ENCODE measurements at places on chromosomes 6 and 20.

DNA sequence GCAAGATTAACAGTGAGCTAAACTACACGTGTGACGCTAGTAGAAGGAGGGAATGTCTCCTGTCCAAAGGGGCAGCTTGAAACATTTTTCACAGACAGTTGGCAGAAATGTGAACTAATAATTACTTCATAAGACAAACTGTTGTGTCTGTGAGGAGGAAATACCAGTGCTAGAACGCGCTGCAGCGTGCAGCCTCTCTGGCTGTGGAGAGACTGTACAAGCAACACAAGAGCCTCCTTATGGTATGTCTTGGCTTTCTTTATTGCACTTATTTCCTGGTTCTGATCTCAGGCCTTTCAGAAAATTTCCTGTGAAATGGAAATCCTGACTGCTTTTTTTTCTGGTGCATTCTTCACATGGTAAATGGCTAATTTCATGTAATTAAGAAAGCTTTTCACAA, 25.3 kb upstream of the TIAM2 start:
- H3K36me3 ChIP-seq, result peaks cover 12% of the 10 kb centered on the region
- H3K27ac ChIP-seq, result no peak overlapping the region
- H3K27me3 ChIP-seq, result no peaks in the 10 kb centered on the region

GRCh38 chr20:51953731-51954340, 151.5 kb upstream of the SALL4 start:
- peaks cover 6% of the 10 kb centered on the region for H3K36me3 ChIP-seq
- H3K4me3 ChIP-seq, result no peak overlapping the region
- peaks cover 15% of the 10 kb centered on the region for H3K4me1 ChIP-seq
- peak overlapping the region; percentile 95 for H3K27ac ChIP-seq
- no peaks in the 10 kb centered on the region for H3K27me3 ChIP-seq

DNA sequence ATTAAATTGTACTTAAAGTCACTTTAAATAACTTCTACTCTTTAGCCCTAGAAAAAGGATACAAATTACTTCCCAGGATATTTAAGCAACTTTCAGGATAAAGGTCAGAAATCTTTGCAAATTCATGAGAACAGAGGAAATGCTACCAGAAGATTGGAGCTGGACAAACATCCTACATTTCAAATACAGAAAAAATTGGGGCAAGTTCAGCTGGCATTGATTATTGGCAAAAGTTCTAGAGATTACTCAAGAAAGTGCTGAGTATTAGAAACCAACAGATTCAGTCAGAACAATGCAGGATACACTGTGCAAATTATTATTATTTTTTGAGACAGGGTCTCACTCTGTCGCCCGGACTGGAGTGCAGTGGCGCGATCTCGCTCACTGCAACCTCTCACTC, 6.0 kb downstream of the SLC22A23 start:
- H3K4me1 ChIP-seq, result peaks cover 9% of the 10 kb centered on the region
- no peak overlapping the region for H3K4me3 ChIP-seq
- peaks cover 20% of the 10 kb centered on the region for H3K27me3 ChIP-seq
- DNase-seq, result no peak

GRCh38 chr6:122571888-122572287, 38.3 kb upstream of the PKIB start:
- peaks cover 3% of the 10 kb centered on the region for H3K27me3 ChIP-seq
- no peak overlapping the region for H3K27ac ChIP-seq
- H3K4me3 ChIP-seq, result no peak overlapping the region
- H3K4me1 ChIP-seq, result peaks cover 5% of the 10 kb centered on the region
- DNase-seq, result no peak
- H3K36me3 ChIP-seq, result peaks cover 84% of the 10 kb centered on the region

GRCh38 chr6:137146206-137146605, 27.2 kb downstream of the IL22RA2 start:
- no peak overlapping the region for H3K4me3 ChIP-seq
- peaks cover 12% of the 10 kb centered on the region for H3K27me3 ChIP-seq
- H3K27ac ChIP-seq, result no peak overlapping the region
- H3K36me3 ChIP-seq, result no peaks in the 10 kb centered on the region
- DNase-seq, result no peak
- no peaks in the 10 kb centered on the region for H3K4me1 ChIP-seq

DNA sequence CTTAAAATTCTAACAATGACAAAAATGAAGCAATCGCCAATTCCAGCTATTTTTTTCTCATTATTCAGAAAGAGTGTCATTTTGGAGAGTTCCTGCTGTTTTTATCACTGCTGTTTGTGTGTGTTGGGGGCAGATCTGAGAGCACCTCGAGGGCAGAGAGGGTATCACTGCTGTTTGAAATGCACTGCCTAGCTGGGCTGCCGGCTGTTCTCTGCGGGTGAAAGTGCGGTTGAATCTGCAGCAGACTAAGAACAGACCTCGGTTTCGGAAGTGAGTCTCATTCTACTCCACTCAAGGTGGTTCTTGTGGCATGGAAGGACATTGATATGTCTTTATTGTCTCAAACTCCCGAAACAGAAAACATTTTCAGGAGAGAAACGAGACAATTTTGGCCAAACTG, 18.3 kb downstream of the INSM1 start:
- H3K4me1 ChIP-seq, result peaks cover 4% of the 10 kb centered on the region
- no peak for DNase-seq
- H3K27me3 ChIP-seq, result peaks cover 18% of the 10 kb centered on the region
- no peak overlapping the region for H3K27ac ChIP-seq
- H3K4me3 ChIP-seq, result no peak overlapping the region

DNA sequence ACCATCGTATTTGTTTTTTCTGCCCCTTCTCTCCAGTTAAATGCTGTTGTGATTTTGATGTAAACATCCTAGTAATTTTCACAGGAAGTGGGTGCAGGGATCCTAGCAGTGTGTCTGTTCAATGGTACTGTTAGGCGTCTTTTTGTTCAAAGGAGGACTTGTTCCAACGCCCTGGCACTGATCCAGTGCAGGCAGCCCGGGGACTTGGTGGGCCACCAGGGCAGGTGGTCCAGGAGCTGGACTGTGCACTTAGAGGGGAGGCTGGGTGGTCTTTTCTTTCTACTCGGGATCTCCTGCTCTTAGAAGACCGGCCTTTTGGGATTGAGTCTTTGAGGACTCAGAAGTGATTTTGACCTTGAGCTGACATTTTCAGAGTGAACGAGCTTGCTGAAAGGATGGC, 41.1 kb upstream of the NKX2-2 start:
- no peak overlapping the region for H3K4me3 ChIP-seq
- no peaks in the 10 kb centered on the region for H3K36me3 ChIP-seq
- no peak overlapping the region for H3K27ac ChIP-seq
- H3K27me3 ChIP-seq, result peaks cover 39% of the 10 kb centered on the region
- no peaks in the 10 kb centered on the region for H3K4me1 ChIP-seq
- no peak for DNase-seq

DNA sequence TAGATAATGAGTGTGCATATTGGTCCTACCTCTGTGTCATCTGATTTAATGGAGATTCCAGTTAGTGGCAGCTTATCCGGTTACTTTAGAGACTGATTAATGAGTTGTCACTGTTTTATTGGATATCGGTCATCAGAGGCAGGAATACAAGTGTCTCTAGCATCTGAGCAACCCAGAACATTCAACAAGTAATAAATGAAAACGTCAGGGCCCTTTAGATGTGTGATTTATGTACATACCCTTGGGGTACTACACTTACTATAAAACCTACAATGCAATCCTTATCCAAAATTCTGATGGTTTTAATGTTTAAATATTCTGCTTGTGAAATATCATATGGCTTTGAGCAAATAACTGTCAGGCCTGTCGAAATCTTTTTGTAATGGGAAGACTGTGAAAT, 1117.9 kb upstream of the FLRT3 start:
- H3K27ac ChIP-seq, result no peak overlapping the region
- H3K4me1 ChIP-seq, result peaks cover 34% of the 10 kb centered on the region
- H3K36me3 ChIP-seq, result no peaks in the 10 kb centered on the region
- no peak for DNase-seq

- no peak for DNase-seq
- no peaks in the 10 kb centered on the region for H3K4me1 ChIP-seq
- H3K36me3 ChIP-seq, result no peaks in the 10 kb centered on the region
- no peak overlapping the region for H3K4me3 ChIP-seq
- no peak overlapping the region for H3K27ac ChIP-seq
- peaks cover 3% of the 10 kb centered on the region for H3K27me3 ChIP-seq
Observed at GRCh38 chr20:801678-802077, 31.8 kb upstream of the FAM110A start.

- H3K36me3 ChIP-seq, result peaks cover 24% of the 10 kb centered on the region
- H3K4me1 ChIP-seq, result no peaks in the 10 kb centered on the region
- H3K4me3 ChIP-seq, result no peak overlapping the region
- DNase-seq, result no peak
- H3K27ac ChIP-seq, result no peak overlapping the region
Observed at GRCh38 chr20:16267526-16267925, 305.7 kb downstream of the KIF16B start.

DNA sequence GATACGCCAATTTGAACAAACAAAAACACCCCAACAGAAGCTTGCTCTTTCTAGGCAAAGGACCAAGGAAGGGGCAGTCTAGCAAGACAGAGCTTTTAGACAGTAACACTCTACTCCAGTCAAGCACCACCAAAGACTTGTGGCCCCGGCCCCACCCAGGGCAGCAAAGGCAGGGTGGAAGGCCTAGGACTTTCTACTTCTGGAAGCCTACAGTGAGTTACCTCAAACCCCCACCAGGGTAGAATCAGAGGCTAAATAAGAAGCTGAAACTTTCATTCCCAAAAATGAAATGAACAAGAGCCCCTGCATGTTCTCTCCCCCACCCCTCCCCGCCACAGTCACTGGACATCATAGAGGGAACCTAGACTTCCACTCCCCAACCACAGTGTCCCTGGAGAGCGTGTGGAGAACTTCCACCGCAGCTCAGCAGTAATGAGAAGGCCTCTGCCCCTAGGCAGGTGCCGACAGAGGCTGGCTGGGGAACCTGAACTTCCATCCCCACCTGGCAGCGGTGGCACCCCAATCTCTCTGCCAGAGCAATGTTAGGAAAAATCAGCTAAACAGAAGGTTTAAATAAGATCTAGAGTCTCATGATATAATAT, 40.0 kb downstream of the KATNA1 start:
- H3K4me3 ChIP-seq, result no peak overlapping the region
- no peaks in the 10 kb centered on the region for H3K4me1 ChIP-seq
- no peaks in the 10 kb centered on the region for H3K27me3 ChIP-seq
- DNase-seq, result no peak

DNA sequence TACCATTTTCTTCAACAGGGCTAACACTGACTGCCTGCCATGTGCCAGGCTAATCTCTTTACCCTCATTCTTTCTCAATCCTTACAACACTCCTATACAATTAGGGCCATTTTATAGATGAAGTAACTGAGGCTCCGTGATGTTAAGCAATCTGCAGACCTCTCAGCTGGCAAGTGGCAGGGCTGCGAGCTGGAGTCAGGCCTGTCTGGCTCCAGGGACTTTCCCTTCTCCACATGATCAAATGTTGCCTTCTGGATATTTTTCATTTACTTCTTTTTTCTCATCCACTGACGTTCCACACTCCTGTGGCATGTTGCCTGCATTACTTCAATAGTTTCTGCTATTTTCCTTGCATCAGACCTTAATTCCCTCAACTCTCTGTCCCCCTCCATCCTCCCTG, 55.2 kb upstream of the TAGAP start:
- H3K36me3 ChIP-seq, result no peaks in the 10 kb centered on the region
- peak overlapping the region; percentile 80 for H3K27ac ChIP-seq
- no peak overlapping the region for H3K4me3 ChIP-seq
- DNase-seq, result no peak

DNA sequence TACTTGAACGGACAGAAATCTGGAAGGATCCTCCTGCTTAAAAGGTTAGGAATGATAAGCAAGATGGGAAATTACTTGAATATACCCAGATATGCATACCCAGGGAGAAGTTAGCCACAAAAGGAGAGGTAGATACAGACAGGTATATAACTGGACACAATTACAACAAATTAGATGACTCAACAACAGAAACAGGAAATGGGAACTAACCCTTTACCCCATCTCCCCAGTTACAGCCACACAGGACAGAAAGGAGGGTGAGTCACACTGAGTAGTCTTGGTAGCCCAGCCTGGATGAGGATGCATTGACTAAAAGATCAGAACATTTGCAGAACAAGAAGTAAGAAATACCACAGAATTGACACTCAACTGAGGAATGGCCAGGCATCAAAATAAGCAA, 61.2 kb downstream of the C6orf52 start:
- H3K36me3 ChIP-seq, result peaks cover 3% of the 10 kb centered on the region
- no peak overlapping the region for H3K4me3 ChIP-seq
- no peaks in the 10 kb centered on the region for H3K4me1 ChIP-seq
- no peak for DNase-seq
- H3K27me3 ChIP-seq, result peaks cover 3% of the 10 kb centered on the region

- H3K27ac ChIP-seq, result no peak overlapping the region
- no peaks in the 10 kb centered on the region for H3K36me3 ChIP-seq
- peaks cover 5% of the 10 kb centered on the region for H3K4me1 ChIP-seq
- no peak for DNase-seq
Observed at GRCh38 chr6:64507661-64508060, 872.1 kb downstream of the PHF3 start.

DNA sequence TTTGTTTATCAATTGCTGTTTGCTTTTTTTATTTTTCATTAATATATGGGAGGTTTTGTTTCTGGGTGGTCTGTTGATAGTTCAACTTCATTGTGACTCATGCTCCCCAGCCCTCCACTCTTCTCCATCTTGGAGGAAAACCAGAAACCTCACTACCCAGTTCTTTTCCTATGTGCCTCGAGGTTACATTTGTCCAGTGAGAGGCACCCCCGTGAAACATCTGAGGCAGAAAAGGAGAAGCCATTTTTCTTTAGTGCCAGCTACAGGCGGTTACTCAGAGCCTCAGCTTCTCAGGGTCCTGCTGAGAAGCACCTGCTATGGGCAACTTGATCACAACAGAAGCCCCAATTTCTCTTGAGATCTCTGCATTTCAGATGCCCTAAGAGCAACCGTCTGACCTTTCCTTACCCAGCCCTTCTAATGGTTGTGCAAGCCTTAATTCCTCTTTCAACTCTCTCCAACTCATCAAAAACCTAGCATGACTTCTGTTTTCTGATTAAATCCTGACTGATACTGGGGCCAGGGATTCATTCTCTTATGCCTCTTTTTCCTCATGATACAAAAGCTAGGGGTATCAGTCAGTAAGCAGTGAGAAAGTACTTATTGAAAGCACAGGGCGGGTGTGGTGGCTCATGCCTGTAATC, 144.6 kb downstream of the ELOVL4 start:
- no peaks in the 10 kb centered on the region for H3K4me1 ChIP-seq
- no peak overlapping the region for H3K27ac ChIP-seq
- DNase-seq, result no peak
- no peaks in the 10 kb centered on the region for H3K27me3 ChIP-seq
- H3K4me3 ChIP-seq, result no peak overlapping the region
- no peaks in the 10 kb centered on the region for H3K36me3 ChIP-seq

GRCh38 chr6:70281923-70282311, 21.0 kb downstream of the COL9A1 start:
- peaks cover 20% of the 10 kb centered on the region for H3K27me3 ChIP-seq
- H3K27ac ChIP-seq, result no peak overlapping the region
- no peak for DNase-seq
- H3K36me3 ChIP-seq, result no peaks in the 10 kb centered on the region
- H3K4me1 ChIP-seq, result peaks cover 7% of the 10 kb centered on the region

- no peaks in the 10 kb centered on the region for H3K27me3 ChIP-seq
- H3K4me1 ChIP-seq, result no peaks in the 10 kb centered on the region
- DNase-seq, result no peak
- no peak overlapping the region for H3K4me3 ChIP-seq
Observed at GRCh38 chr6:44446626-44447300, 59.3 kb downstream of the CDC5L start.

All from nephron progenitor cell (in vitro differentiated cells).